NCI-H2081 (cell line): ENCODE measurements at places on chromosomes 4 and X.

DNA sequence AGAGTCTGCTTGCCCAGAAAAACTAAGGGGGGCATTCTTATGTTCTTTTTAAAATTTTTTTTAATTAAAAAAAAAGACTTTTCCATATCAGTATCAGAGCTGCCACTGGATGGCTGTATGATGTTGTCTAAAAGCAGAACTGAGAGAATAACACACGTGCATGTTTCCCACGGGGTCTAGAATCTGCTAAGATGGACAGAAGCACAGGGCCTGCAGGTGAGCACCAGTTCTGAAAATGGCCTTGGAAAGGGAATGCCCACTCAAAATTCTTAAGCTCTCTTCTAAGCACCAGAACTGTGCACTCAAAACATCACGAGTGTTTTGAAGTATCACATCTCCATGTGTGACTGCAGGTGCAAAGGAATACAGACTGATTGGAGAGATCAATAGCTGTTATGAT lies 61.1 kb downstream of the ARAP2 start:
- no peak for DNase-seq

DNA sequence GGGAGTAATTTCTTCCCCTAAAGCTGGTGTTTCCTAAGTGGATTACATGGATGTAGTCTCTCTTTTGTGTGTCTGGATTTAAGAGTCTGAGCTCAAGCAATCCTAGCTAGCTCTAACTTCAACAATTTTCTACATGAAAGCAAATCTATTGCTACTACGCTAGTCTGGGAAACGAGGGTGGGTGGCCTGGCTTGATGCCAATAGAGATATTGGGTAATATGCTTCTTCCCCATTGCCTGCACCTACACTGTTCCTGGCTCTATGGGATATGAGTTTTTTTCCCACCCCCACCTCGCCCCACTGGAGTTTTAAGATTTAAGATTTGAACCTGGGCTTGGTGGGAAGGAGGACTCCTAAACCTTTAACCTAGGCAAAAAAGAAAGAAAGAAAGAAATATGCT lies 158.8 kb downstream of the RBM46 start:
- no peak for DNase-seq

GRCh38 chrX:116172976-116173375 lies 2.4 kb downstream of the AGTR2 start:
- DNase-seq = no peak

- no peak for DNase-seq
Measured at GRCh38 chrX:108114541-108114940, 23.0 kb downstream of the ATG4A start.

- DNase-seq = no peak
Measured at GRCh38 chr4:1002631-1003251, 8.7 kb upstream of the FGFRL1 start.

- no peak for DNase-seq
Measured at GRCh38 chrX:129695937-129696336, 41.2 kb upstream of the APLN start.

DNA sequence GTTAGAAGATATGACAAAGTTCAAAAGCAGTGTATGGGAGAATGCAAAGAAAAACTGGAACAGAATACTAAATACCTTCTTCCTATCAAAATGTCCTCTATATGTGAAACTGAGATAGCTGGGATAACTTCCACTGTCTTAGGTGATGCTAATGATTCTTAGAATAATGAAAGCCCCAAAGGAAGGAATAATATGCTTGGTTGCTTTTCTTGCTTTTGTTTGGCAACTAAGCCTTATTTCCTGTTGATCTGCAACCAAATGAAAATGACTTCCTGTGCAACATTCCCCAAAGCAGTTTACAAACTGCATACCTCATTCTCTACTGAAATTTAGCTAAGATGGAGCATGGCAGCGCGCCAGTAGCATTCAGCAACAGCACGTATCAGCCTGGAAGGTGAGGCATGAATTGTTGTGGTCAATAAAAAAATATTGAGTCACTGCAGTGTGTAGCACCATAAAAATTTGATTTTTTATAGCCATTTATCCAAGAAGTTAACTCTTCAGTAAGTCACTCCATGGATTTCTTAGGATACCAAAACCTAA lies 18.7 kb downstream of the NDNF start:
- DNase-seq = no peak

DNA sequence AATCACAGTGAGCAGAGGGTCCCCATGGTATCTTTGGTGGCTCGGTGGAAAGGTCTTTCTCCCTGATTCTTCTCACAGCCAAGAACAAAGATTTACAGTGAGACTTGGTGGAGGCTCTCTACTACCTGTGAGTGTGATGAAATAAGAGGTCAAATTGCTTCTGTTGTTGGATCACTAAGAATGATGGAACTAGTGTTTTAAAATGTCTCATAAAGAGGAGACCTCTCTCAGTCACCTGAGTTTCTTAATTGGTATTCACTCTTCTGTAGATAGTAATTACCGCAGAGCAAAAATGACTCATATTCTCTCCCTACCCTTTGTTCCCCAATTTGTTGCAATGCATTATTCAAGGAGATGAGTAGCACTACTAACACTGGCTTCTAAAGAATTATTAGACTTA lies 100.9 kb upstream of the TBC1D9 start:
- no peak for DNase-seq

DNA sequence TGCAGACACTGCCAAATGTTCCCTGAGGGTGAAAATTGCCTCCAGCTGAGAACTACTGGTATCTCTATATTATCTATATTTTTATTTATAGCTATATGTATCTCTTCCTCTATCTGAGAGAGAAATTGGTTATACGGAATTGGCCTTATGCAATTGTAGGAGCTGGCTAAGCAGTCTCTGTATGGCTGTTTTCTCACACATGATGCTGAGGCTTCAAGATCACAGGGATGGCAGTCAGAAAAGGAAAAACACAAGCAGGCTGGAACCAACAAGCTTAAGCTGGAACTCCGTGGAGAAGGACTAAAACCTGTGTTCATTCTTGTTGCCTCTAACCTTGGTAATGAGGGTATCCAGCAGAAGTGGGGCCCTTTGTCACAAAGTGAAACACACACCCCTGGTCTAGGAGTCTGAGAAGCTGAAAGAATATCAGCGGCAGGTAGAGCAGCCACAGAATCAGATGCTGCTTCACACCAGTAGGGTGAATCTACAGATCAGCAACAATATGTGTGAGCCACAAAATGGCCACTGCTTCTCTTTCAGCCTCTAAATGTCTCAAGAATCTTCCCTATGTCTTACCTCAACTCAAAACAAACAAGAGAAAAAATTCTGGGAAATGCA lies 166.5 kb upstream of the PPP1R2C start:
- DNase-seq = no peak
